ENCODE measurements at places on chromosomes 1 and 21.

GRCh38 chr21:31172328-31172727, 134.1 kb upstream of the KRTAP19-8 start:
- no peak for DNase-seq

- DNase-seq = no peak
Observed at GRCh38 chr1:47554901-47555300, 117.1 kb downstream of the FOXD2 start.

DNA sequence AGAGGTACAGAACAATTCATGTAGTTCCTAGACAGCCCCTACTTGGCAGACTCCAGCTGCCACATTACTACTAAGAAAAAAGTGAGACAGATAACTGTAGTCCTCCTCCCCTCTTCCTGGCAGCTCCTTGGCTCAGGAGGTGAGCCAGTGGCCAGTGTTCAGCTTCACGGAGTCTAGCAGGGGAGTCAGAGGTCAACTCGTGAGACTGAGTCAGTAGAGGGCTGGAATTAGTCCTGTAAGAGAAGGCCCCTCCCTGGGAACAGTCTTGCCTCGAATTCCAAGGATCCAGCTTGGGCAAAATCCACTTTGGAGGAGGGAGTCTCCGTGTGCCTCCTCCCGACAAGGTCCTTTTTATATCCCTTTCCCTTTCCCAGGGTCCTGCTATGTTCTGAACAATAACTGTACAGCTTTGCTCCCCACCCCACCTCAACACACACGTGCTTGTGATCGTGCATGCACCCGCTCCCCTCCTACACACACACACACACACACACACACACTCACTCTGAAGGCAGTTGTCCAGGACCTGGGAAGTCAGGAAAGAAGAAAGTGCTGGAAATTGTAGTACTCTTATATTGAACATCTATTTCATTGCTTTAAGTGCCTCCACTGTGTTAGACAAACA, 22.5 kb upstream of the SLC27A3 start:
- no peak for DNase-seq

GRCh38 chr1:65163201-65163805, 15.3 kb downstream of the AK4 start:
- DNase-seq = no peak

- DNase-seq = no peak
Observed at GRCh38 chr1:24707687-24708086, 37.6 kb upstream of the CLIC4 start.
